ENCODE measurements at places on chromosomes 6 and 20. TPM values are rescaled to one million over a fixed set of nuclear protein-coding genes. Genes with fewer than 3 reads are reported as not detected.

TUBB2B gene
- 16.9 TPM for total RNA-seq

GTSF1L gene
- not detected for total RNA-seq

PBOV1 gene
- total RNA-seq = not detected

RIPOR3 gene
- total RNA-seq = not detected

TSPO2 gene
- total RNA-seq = not detected

MYLK4 gene
- 0.09 TPM for total RNA-seq

GNL1 gene
- total RNA-seq = 27.1 TPM

RAD21L1 gene
- total RNA-seq = not detected

OCSTAMP gene
- not detected for total RNA-seq

ADGRB3 gene
- total RNA-seq = not detected

CCM2L gene
- total RNA-seq = 0.22 TPM

TBC1D32 gene
- total RNA-seq = 0.88 TPM

C2 gene
- total RNA-seq = 0.30 TPM

HTR1B gene
- 0.32 TPM for total RNA-seq

IL17A gene
- total RNA-seq = not detected

HNF4A gene
- total RNA-seq = 23.6 TPM

SLC22A7 gene
- total RNA-seq = not detected

MOG gene
- not detected for total RNA-seq

KIAA1755 gene
- 0.18 TPM for total RNA-seq

TMEM217 gene
- 0.60 TPM for total RNA-seq

SLC17A1 gene
- not detected for total RNA-seq

HMGN4 gene
- 85.0 TPM for total RNA-seq

JPH2 gene
- 6.8 TPM for total RNA-seq

NOTCH4 gene
- 0.98 TPM for total RNA-seq

RSPH9 gene
- total RNA-seq = 0.29 TPM

TFEB gene
- 11.9 TPM for total RNA-seq

FAM209B gene
- 0.28 TPM for total RNA-seq

HLA-DRB1 gene
- not detected for total RNA-seq

ADAT2 gene
- total RNA-seq = 2.9 TPM

DLK2 gene
- total RNA-seq = 7.0 TPM

ADGRF5 gene
- not detected for total RNA-seq

STMND1 gene
- total RNA-seq = not detected

TNFAIP3 gene
- total RNA-seq = 26.8 TPM

GPLD1 gene
- total RNA-seq = 0.45 TPM

TRPC4AP gene
- total RNA-seq = 50.4 TPM

TAAR8 gene
- not detected for total RNA-seq

DEFB132 gene
- not detected for total RNA-seq

TCFL5 gene
- 4.3 TPM for total RNA-seq

MYL9 gene
- total RNA-seq = 26.4 TPM

SYCP2L gene
- total RNA-seq = 2.4 TPM

THBD gene
- total RNA-seq = 110 TPM

ADGRG6 gene
- 72.2 TPM for total RNA-seq

ULBP2 gene
- 4.1 TPM for total RNA-seq

BPIFB1 gene
- not detected for total RNA-seq

TBXT gene
- total RNA-seq = not detected
